ENCODE measurements at places on chromosomes 6 and 20.
A peak's percentile ranks its signal among the peaks of the same experiment; 100 is the strongest.

DNA sequence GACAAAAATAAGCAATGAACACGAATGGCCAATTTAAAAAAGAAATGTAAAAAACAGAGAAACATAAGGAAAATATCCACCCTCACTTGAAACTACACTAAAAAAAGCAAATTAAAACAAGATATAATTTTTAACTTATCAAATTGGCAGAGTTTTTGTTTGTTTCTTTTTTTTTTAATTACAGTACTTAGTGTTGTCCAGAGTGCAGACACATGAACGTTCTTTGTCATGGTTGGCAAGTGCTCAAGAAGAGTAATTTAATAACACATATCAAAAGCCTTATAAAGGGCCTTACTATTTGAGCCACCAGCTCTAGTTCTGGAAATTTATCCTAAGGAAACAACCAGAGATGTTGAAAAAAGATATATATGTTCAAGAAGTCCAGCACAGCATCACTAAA lies 142.3 kb downstream of the ATXN1 start:
- DNase-seq: no peak

DNA sequence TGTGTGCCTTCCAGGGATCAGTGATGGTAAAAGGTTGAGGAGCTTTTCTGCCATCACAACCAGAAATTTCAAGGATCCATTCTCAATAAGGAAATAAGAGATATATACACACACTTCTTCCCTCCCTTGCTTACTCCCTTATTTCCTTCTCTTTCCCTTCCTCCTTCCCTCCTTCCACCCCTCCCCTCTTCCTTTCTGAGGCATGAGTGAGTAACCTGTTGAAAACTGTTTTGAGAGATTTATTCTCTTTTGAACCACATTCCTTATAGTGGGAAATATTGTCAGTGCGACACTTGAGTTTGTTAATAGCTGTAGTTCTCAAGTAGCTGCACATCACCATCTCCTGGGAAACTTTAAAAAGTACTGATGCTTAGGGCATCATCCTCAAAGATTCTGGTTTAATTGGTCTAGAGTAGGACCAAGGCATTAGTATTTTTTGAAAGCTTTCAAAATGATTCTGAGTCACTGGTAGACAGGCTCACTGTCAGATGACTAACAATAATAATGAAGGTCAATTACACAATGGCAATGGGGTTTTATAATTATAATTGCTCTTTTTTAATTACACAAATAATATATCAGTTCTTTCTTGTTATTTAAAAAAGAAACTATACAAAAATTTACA lies 109.9 kb downstream of the POPDC3 start:
- no peak for DNase-seq

- DNase-seq: no peak
Observed at GRCh38 chr6:90547079-90547478, 39.8 kb downstream of the MAP3K7 start.

GRCh38 chr6:28923318-28924102 lies at the start of gene TRIM27:
TSS of gene TRIM27 (minus strand) at chr6:28923985. CDS start at chr6:28923632, 353 bp downstream.
- DNase-seq: no peak

- no peak for DNase-seq
Observed at GRCh38 chr6:124064317-124065113, 260.9 kb downstream of the NKAIN2 start.

DNA sequence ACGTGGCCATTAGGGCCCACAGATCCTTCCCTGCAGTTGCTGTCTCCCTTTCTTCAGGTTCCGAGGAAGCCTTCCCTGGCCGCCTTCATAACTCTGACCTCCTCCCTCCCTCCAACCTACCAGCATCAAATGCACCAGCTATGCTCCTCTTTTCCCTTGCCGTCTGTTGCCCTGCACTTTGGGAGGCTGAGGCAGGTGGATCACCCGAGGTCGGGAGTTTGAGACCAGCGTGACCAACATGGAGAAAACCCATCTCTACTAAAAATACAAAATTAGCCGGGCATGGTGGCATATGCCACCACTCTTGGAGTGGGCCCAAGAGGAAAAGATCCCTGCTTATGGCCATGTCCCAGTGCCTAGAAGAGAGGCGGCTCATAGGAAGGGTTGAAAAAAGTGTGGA lies 31.8 kb downstream of the RNASET2 start:
- DNase-seq: no peak

GRCh38 chr20:37295595-37295994 lies 6.1 kb downstream of the MANBAL start:
- no peak for DNase-seq

DNA sequence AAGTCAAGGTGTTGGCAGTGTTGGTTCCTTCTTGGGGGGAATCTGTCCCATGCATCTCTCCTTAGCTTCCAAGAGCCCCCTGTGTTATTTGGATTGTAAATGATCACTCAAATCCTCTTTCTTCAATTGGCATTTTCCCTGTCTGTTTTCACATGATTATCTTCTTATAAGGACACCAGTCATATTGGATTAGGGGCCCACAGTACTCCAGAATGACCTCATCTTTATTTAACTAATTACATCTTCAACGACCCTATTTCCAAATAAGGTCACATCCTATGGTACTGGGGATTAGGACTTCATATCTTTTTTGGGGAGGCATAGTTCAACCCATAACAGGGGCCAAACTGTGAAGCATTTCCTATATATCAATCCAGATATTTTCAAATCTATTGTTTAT lies 57.3 kb downstream of the PTPRA start:
- no peak for DNase-seq

DNA sequence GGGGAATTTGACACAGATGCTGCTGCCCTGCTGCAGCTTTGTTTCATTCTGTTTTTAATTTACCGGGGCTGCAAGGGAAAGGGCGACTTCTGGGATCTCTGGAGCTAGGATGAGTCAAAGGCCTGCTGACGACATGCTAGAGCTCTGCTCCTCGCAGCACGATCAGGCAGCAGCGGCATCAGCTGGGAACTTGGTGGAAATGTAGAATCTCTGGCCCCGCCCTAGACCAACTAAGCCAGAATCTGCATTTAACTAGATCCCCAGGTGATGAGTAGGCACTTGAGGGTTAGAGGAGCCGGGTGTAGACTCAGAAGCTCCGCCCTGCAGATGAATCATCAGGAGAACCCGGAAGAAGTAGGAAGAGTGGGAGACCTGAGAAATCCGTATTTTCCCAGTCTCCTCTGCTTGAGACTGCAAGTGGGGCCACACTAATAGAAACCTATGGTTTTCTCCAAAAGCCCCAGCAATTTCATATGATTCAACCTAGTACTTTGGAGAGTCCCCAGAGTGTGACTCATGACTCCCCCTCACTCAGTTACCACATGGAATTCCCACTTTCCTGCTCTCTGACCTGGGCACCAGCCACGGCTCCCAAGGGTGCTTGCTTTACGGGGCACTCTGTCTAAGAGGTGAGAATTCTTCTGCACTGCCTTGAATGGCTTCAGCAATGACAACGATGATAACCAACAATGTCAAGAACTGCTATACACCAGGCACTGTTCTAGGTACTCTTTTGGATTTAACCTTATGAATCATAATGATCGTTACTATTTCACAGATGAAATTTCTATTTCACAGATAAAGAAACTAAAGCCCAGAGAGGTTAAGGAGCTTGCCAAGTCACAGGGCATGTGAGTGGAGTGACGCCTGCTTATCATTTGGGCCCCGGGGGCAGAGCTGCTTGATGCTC lies 18.1 kb downstream of the TUBB2B start:
- DNase-seq: peak; percentile 58

DNA sequence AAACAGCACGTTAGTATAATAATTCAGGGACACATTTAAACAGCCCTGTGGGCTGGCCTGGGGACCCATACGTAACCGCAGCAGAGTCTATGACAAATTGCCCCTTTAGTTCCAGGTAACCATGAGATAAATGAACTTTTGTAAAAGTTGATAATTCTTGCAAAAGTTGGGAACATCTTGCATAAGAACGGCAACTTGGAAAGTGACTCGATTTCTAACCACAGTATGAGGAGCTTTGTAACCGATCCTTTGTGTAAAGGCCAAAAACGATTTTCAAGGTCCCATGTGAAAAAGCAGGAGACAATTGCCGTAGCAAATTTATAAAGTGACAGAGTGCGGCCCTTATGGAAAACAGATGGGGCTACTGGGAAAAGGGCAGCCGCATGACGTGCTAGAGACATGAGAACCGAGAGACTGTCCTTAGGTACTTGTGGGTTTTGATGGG lies 81.6 kb downstream of the PSMG4 start:
- DNase-seq: no peak

DNA sequence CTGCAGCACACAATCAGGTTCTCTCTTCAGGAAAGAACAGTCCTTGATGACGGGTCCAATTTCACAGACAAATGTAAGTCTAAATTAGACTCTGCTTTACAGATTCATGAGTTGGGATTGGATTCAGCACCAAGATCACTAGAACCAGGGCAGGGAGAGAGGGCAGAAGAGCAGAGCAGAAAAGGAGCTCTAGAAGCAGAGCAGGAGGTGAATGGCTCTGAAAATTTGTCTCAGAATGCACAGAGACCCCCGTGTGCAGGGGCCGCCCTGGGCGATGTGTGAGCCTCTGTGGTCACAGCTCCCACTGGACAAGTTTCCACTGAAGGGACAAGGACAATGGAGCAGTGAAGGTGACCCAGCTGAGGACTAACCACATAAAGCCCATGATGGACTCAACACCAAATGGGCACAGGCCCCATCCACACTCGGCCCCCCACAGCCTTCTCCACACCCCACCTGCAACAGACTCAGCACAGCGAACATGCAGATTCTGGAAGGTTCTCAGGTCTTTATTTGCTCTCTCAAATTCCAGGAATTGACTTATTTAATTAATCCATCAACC lies 3.5 kb downstream of the HLA-B start:
- no peak for DNase-seq

DNA sequence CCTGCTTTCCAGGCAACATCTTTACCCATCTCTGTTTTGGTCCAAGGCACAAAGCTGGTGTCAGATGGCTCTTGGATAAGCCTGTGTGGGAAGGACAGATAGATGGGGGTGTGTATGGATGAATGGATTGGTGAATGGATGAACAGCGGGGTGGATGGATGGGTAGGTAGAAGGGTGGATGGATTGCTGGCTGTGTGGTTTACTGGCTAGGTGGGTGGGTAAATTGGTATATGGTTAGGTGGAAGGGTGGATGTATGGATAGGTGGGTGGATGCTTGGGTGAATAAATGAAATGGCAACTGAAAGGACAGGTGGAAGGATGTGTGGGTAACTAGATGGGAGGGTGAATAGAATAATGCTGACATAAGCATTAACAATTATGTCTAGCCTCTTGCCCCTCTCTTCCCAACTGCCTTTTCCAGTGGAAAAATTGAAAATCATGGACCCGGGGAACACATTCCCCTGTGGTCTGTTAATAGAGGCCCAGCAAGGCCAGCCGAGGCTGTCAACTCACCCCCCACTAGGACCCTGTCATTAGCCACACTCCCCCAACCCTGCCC lies 43.8 kb upstream of the RSPO4 start:
- no peak for DNase-seq

DNA sequence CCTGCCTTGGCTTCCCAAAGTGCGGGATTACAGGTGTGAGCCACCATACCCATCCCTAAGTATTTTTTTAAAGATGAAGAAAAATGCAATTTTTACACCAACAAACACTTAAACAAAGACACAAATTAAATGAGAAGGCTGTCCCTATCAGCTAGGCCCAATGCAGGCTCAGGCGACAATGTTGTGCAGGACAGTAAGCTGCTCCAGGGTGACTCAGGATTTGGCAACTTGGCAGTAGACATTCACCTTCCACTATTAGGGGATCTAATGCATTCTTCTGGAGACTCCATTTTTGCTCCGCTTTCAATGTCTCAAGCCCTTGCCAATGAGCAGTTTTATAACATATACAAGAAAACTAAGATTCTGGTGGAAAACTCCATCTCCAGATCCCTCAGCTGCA lies 19.7 kb downstream of the NDRG3 start:
- no peak for DNase-seq

GRCh38 chr20:53331151-53331973 lies 262.3 kb downstream of the ZNF217 start:
- no peak for DNase-seq

DNA sequence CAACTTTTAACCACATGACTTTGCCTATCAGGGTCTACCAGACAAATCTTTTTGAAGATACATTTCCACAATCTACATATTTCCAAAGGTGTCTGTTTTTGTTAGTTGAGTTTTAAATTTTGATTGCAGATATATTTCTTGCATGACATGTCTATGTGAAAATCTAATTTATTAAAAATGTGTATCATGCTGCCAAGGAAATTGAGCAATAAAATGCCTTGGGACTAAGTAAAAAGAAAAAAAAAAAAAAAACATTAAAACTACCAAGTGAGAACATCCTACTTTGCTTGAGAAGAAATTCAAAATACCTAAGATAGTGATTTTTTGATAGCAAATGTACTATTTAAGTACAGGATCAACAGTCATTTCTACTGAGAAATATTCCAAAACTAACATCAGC lies 17.7 kb downstream of the SLC17A5 start:
- no peak for DNase-seq

DNA sequence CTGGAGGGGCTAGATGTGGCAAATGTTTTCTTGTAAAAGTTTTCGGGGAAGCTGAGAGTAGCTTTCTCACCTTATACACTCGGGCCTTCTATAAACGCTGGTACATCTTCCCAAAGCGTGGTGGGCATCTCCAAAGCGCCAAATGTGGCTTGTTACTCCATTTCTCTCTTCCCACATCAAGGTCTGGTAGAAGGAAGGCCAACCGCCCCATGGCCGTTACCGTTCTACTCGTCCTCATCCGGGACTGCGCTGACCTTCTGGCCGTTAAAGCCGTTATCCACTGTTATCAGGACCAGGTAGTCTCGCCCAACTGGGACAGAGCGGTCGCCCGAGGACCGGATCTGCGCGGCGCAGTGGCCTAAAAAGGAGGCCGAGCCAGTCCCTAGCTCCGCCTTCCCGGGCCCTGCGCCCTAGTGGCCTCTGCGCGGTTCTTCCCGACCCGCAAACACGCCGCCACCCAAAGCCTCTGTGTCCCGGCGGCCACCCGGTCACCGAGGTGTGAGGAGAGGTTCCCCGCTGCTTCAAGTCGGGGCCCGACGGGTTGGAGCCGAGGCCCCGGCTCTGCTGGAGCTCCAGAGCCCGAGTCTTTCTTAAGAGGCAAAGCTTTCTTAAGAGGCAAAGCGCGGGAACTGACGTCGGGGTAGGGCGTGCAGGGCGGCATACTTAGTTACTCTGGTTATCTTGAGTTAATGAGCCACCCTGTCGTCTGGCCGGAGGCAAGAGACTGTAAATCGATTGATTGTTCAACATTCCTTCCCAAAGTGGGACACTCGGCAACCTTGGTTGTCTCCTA lies 90.5 kb downstream of the GPX5 start:
- DNase-seq: no peak

- no peak for DNase-seq
Observed at GRCh38 chr6:81700414-81700813, 52.1 kb downstream of the TENT5A start.

- DNase-seq: no peak
Observed at GRCh38 chr20:50116368-50116999, 3.5 kb upstream of the UBE2V1 start.

- DNase-seq: no peak
Observed at GRCh38 chr6:154595538-154595937, 85.1 kb upstream of the CNKSR3 start.

- no peak for DNase-seq
Observed at GRCh38 chr6:10901770-10902169, 14.9 kb downstream of the SYCP2L start.

GRCh38 chr6:133977983-133978895 lies 25.2 kb downstream of the TBPL1 start:
- DNase-seq: no peak

GRCh38 chr6:144311361-144311760 lies 26.2 kb downstream of the UTRN start:
- no peak for DNase-seq
